Spinal cord (tissue), 10 donors: ENCODE measurements at places on chromosomes 12 and 14.

DNA sequence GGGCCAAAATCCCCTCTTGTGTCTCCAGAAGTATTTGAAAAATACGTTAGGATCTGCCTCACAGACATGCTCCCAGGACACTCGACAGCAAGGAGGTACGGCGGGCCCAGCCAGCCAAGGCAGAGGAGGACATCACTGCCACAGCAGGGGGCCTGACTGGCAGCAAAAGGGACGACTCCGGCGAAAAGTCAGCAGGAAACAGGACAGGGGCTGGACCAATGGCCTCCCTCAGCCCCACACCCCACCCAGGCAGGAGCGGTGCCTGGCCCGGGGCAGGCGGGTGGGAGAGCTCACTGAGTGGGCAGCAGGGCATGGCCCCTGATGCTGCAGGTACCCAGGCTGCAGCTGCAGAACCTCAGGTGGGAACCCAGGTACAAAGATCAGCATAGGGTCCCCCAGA lies 17.8 kb downstream of the BRF1 start:
- DNase-seq, result no peak

DNA sequence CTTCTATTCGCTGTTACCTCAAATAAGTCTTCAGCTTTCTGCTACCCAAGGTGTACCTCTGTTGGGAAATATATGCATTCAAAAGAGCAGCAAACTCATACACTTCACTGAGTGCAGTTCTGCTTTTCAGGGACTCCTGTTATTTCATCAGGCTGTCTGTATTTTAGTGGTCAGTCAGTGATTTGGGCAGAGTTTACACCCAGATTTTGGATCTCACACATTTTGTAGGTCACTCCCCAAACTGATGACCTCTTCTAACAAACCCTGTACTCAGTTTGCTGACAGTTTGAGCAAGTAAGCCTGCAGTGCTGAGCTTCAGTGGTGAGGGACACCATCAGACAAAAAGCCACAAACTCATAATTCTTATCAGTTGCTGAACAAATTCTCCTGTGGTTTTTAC lies 8.2 kb upstream of the WASHC4 start:
- DNase-seq, result no peak

- peak; percentile 59 for DNase-seq
Observed at GRCh38 chr14:39107591-39107996, 4.6 kb upstream of the SEC23A start.

GRCh38 chr12:111656016-111656415 lies 29.7 kb downstream of the BRAP start:
- no peak for DNase-seq

- no peak for DNase-seq
Observed at GRCh38 chr12:100672075-100672592, 98.7 kb downstream of the GAS2L3 start.

DNA sequence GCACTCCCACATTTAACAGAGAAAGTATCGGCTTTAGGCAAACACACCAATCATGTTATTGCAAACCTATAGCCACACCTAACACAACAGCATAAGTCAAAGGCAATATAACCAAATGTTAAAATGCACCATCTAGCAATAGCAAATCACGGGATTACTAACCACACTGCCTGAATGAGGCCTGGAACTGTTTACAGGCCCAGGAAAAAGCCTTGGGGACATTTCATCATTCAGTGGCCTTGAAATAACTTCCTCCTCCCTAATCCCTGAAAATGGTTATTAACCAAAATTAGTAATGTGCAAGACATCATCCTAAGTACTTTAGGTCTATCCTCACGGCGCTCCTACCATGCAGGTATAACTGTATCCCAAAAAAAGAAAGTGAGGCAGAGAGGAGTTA lies 2.3 kb downstream of the GALC start:
- DNase-seq, result no peak

- no peak for DNase-seq
Observed at GRCh38 chr14:38546932-38547551, 291.1 kb upstream of the CLEC14A start.
